ENCODE measurements at places on chromosomes 6 and 20. TPM values are rescaled to one million over a fixed set of nuclear protein-coding genes. Genes with fewer than 3 reads are reported as not detected.

Gene LAMA4
- total RNA-seq = 4.9 TPM

Gene SNPH
- total RNA-seq = 5.8 TPM

Gene FOXS1
- total RNA-seq = not detected

Gene CNR1
- total RNA-seq = 2.6 TPM

Gene RTF2
- total RNA-seq = 41.1 TPM

Gene OR12D2
- total RNA-seq = not detected

Gene TNNC2
- 0.59 TPM for total RNA-seq

Gene BPI
- not detected for total RNA-seq

Gene CDH4
- total RNA-seq = 4.2 TPM

Gene DYNLT2
- total RNA-seq = 3.3 TPM
